ENCODE measurements at places on chromosomes 11 and 22.

DNA sequence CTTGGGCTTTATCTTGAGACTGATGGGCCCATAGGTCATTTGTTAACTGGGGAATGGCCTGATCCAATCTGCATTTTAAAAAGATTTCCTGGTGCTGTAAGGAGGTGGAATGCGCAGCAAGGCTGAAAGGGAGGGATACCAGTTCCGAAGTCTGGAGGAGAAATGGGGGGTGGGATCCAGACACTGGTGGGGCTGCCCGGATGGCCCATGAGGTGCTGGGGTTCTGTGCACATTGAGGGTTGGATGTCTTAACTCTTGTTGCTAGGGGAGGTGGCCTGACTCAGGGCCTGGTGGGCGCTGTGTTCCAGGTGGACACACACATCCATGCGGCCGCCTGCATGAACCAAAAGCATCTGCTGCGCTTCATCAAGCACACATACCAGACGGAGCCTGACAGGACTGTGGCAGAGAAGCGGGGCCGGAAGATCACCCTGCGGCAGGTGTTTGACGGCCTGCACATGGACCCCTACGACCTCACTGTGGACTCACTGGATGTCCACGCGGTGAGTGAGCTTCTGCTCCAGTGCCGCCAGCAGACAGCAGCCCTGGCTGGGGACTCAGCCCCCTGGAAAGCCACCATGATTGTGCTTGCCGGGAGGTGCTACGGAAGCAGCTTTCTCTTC, 38.1 kb downstream of the AMPD3 start:
- no peak for DNase-seq

DNA sequence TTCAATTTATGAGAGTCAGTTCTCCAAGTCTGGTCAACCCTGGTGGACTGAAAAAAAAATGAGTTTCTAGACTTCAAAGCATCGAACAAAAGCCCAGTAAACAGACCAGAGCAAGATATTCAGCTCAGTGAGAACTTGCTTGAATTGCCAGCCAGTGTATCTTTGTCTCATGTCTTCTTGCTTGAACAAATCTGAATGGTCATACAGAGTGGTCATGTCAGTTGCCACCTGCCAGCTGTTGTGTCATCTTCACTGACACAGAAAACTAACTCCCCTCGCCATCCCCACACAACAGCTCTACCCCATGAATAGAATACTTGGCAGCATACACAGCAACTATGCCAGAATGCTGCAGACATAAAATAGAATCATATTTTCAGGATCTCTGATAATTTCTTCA, 27.5 kb upstream of the CALCB start:
- no peak for DNase-seq

DNA sequence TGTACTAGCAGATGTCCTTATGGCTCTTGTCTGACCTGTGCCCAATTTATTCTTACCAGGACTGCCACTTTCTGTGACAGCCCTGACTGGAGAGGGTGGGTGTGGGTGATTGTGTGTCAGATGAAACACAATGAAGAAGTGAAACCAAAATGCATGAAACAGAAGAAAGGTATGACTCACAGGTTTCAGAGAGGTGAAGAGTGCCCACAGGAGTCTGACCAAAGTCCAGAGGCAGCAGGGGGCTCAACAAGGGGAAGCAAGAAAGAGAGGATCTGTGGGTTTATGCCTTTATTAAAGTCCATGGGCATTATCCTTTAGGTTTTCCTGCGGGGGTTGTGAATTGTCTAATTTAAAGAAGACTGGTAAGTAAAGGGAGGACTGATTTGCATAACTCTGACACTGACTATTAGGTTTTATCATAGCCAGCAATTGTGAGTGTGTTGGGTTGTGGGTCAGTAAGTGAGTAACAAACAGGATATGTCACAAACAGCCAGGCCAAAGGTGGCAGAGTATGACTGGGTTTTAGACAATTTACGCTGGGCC, 3.9 kb upstream of the OR4C6 start:
- no peak for DNase-seq

GRCh38 chr11:72041364-72042063, 38.8 kb downstream of the NUMA1 start:
- peak; percentile 69 for DNase-seq

DNA sequence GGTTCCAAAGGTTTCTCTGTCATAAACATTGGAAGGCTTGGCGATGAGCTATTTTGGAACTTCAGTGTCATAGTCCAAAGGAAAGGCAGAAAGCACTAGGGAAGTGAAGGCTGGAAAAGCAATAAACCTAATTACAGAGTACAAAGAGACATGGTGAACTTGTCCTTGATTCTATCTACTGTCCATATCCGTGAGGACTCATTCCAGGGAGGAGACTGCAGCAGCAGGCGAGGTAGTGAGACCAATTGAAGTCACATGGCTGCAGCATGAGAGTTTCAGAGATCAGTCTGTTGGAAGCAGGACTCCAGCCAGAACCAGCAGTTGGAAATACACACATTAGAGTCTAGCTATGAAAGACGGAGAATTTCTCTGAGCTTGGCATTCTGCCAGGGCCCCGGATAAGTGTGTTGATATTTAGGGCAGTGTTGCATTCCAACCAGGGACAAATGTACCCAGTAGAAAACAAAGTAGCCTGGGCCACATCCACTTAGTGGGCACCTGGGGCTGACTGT, 54.1 kb upstream of the ARHGAP42 start:
- DNase-seq, result no peak

GRCh38 chr11:19071255-19071654, 10.7 kb upstream of the MRGPRX2 start:
- DNase-seq, result peak; percentile 78

- DNase-seq, result no peak
Measured at GRCh38 chr11:110096496-110096895, 3.3 kb downstream of the ZC3H12C start.

GRCh38 chr11:128476729-128477128, 110.6 kb downstream of the ETS1 start:
- no peak for DNase-seq

- no peak for DNase-seq
Measured at GRCh38 chr11:20157728-20158127, 2.5 kb downstream of the DBX1 start.

DNA sequence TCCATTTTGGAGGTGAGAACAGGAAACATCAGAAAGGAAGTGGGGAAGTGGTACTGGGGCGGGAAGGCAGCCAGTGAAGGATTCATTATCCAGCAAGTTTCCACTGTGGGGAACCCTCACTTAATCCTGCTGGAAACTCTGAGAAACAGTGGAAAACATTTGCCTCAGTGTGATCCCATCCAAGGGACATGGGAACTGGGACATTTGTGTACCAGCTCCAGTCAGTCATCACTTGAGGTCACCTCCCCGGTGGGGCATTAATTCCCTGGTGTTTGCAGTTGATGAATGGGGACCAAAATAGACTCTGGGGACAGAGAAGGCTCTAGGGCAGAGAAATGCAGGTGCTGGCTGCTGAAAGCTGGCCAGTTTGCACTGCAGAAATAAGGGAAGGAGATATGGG, 599.9 kb downstream of the BUD13 start:
- DNase-seq, result no peak

DNA sequence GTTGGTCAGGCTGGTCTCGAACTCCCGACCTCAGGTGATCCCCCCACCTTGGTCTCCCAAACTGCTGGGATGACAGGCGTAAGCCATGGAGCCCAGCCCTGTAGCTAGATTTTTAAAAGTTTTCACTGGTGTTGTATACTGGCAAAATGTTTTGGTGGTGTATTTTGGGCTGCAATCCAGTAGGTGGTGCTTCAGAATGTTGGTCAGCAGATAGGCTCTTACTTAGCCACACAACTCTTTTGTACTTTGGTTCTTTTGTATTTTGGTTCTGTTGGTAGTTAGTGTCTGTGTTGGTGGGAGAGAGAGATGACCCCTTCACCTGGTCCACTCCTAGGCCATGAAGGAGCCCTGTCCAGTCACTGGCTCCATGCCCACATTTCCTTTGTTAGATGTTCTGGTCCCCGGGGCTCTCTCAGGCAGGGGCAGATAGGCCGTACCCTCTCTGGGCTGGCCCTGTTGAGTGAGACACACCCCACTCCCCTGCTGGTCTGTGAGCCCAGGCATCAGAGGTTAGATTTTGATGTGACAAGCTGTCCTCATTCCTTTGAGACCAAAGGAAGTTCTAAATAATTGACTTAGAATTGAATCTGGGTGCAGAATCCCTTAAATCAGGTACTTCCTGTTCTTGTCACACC, 123.8 kb downstream of the DDX10 start:
- peak; percentile 33 for DNase-seq

DNA sequence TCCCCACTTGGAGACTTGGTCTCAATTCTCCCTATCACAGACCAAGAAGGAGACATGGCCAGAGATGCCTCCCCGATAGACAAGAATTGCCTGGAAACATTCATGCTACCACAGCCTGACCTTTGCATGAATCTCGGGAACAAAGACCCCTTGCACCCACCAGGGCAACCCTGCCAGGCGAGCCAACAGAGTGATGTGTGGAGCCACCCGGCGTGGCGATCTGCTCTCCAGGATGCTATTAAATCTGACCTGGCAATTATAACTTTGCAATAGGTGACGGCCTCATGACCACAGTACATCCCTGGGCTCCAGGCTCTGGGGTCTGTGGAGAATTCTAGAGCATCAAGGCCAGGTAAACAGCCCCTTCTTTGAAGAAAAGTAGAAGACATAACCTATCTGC, 31.1 kb upstream of the MN1 start:
- no peak for DNase-seq

DNA sequence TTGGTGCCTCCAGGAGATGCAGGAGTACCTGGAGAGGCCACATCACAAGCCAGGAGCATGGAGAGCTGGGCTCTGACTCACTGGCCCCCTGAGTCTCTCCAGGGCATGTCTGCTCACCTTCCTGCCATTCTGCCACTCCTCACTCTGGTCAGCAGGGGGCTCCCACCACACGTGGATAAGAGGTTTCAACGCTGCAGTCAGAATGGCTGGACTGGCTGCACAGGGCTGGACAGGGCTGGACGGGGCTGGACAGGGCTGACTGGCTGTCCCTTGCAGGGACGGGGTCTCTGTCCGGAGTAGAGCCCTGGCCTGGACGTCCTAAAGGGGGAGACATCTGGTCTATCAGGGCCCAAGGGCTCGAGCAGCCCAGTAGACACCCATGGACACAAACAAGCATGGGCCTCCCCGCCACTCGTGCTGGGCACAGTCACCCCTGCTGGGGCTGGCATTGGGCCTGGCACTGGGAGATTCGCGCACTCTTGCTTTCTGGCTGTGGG, 34.6 kb downstream of the CYTH4 start:
- peak; percentile 81 for DNase-seq
